Choroid plexus epithelial cell (primary cell): ENCODE measurements at places on chromosomes 1 and 21.

GRCh38 chr1:226185141-226186036 lies 1.2 kb downstream of the ACBD3 start:
- DNase-seq, result peak; percentile 54

DNA sequence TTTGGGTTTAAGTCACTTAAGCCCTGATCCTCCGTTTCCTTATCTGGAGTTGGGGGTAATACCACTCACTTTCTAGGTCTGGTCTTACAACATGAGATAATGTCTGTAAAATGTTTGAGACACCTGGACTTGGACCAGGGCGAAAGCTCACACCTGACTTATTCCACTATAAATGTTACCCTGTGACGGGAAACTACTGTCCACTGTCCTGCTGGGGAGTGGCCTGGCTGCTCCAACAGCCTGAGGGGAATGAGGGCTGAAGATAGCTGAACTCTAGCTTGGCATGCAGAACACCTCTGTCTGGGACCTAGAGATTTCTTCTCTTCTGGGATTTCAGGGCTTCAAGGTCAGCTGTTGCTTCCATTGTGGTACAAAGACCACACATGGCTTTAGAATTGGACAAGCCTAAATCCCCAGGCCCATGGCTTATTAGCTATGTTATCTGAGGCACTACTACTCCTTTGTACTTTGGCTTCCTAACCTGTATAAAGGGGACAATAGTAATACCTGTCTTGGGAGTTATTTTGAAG lies 9.5 kb upstream of the A3GALT2 start:
- DNase-seq, result peak; percentile 5

DNA sequence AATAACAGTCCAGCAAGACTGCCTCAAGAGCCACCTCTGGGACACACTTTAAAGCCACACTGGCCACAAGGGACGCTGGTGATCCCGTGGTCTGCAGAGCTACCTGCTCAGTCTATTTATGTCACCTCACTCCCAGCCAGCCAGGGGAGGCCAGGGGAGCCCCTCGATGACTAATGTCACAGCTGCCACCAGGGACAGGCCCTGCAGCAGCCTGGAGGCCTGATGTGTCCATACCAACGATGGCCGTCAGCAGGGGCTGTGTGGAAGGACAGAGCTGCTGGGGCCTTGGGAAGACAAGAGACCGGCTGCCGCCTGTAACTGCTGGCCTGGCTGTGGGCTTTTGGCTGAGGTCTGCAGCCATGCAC lies 71.0 kb downstream of the SIK1 start:
- DNase-seq, result no peak

GRCh38 chr1:160539990-160540858 lies 17.2 kb upstream of the SLAMF6 start:
- DNase-seq, result no peak

DNA sequence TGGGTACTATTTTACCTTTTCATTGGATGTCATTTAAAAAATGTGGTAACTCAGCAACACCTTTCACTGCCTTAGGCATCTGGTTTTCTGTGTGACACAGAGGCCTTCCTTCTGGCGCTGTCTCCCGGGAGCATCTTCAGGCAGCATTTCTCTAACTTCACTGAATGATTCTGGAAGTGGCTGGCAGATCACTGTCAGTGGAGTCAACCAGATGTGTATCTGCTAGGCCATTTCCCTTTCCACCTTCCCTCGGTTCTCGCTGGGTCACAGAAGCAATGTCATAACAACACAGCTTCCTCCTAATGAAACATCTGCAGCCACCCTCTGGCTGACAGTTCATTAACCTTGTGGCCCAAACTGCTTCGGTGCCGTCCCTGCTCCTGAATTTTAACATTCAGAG lies 137.8 kb downstream of the KIF26B start:
- DNase-seq, result no peak

GRCh38 chr1:19384772-19385187 lies 72.7 kb downstream of the SLC66A1 start:
- no peak for DNase-seq

GRCh38 chr1:181062836-181063428 lies 25.6 kb upstream of the IER5 start:
- peak; percentile 61 for DNase-seq

GRCh38 chr1:42420911-42421585 lies 34.8 kb downstream of the ZMYND12 start:
- DNase-seq, result peak; percentile 78

- DNase-seq, result no peak
Measured at GRCh38 chr1:5610432-5610831, 381.8 kb downstream of the NPHP4 start.

- DNase-seq, result no peak
Measured at GRCh38 chr21:29416268-29416667, 117.5 kb downstream of the BACH1 start.

DNA sequence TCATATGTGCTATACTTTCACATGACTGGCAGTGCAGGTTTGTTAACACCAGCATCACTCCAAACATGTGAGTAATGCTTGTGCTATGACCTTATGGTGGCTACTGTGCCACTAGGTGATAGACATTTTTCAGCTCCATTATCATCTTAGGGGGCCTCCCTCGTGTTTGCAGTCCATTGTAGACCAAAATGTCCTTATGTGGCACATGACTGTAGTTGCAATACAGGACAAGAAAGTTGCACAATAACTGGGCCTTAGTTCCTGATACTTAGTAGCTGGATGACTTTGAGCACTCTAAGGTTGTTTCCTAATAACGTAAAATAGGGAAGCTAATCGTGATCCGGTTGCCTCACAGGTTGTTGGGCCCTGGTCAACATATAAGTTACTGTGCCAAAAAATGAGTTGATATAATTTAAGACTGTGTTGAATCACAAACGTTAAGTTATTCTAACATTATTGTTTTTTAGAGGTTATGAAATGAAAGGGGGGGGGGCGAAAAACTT lies 511 bp upstream of the SNX27 start:
- DNase-seq, result peak; percentile 83

GRCh38 chr1:56216218-56216617 lies 363.1 kb downstream of the PLPP3 start:
- no peak for DNase-seq

- DNase-seq, result peak; percentile 90
Measured at GRCh38 chr1:32939655-32940371, 24.8 kb downstream of the RNF19B start.

DNA sequence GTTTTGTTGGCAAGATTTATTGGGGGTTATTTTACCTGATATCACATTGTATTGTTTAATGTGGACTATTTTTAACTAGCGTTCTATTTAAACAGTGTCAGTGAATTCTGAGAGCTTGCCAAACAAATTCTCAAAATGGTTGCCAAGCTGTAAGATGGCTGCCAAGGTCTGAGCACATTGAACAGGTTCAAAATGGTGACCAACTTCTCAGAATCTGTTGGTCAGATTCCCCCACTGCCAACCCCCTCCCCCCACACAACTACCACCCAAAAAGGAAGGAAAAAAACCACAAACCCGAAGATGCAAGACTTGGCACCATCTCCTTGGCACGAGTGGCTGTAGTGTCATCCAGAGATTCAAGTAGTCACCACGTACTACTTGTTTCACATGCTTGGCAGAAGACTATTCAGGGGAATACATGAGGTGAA lies 159.1 kb downstream of the NFIA start:
- DNase-seq, result no peak

DNA sequence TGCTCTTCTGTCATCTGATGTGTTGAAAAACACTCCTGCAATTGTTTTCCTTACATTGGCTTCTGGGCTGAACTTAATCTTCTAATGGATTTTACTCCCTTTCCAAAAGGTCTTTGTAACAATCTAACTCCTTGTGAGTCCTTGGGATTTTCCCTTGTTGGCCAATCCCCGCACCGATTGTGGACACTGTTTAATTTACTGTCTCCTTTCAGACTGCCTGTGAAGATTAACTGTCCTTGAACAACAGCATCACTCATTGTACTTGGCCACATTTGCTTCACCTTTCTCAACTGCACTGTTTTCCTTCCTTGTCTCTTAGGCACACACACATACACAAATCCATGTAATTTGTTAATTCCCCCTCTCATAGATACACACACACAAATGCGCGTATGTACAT lies 120.4 kb downstream of the SPATA46 start:
- DNase-seq, result no peak

DNA sequence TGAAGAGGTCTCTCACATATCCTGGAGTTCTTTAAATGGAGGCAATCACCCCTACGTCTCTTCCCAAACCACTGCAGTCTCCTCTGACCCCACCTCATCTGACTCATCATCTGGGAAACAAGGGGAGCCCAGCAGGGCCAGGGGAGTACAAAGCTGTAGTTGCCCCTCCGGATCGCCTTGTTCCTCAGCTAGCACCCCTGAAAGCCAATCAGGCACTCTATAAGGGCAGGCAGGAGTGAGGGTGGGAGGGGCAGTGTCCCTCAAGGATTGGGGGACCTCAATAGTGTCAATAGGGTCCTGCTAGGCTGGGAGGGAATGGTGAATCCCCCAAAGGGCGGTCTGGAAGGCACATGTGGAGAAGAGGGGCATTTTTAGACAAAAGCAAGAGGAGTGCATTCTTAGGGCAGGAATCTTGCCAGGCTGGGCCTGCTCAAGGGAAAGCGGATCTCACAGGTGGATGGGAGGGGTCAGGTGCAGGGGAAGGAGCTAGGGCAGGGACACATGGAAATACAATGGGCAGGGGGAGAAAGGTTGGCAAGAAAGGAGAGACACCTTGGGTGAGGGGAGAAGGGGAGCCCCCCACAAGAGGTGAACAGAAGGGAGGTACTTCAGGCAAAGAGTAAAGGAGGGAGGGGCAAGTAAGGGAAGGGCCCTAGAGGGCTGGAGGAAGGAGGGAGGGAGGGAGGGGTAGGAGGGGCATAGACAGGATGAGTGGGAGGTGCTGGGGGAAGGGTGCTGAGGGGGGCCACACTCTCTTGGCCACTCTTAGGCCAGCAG lies 5.8 kb downstream of the SHISA4 start:
- DNase-seq, result no peak

DNA sequence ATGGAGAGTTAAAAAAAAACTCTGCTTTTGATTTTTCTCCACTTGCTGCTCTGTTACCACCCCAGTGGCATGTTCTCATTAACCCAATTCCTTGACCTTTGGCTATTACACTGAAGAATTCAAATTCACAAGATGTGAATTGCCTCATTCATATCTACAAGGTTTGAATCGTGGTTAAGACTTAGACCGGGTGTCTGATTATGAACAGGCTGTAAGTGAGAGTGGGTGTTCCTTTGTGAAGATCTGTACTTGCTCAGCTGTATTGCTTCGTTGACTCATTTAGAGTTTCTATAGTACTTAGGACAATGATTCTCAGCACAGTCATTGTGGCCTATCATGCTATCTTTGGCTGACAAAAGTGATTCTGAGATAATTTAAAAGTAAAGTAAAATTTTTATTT lies 36.4 kb downstream of the DNM3 start:
- no peak for DNase-seq
